Caco-2 (cell line): ENCODE measurements at places on chromosomes 7 and 10.

DNA sequence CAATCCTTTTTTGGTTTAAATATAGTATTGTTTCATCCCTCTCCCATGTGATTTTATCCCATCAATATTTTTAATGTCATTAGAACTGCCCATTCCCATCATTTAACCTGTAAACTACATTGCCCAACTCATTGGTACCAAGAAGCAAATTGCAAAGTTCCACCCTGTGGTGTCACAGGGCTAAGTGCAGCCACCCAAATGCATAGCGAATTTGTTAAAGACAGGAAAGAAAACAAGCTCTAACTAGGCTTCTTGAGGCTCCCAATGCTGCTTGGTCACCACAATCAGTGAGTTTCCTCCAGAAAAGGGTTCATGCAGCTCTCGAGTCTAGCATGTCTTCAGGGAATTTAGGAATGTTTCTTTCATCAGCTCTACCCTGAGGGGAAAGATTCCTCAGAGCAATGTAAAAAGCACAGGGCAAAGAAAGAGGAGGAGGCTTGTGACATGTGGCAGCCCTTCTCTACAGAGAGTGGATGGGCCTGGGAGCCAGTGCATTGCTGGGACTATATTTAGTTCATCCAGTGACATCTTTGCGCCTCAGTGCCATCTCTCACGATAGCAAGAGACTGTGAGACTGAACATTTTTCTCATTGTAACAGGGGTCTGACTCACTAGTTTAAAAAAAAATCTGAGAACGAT is 58.1 kb downstream of the CAV1 start:
- DNase-seq: no peak

DNA sequence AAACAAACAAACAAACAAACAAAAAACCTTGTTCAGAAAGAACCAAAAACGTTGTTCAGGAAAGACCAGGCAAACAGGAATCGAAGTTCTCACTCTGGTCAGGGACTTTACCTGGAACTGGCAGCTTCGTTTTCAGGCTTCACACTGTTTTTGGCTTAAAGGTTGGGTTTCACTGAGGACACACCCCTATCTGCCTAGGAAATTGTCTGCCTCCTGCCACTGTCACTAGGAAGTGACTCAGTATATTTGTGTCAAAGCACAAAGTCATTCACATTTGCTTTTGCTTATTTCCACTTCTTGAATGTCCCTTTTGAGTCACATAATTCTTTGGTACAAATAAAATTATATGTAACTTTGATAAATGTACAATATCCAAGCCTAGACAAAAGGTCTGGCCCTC is 37.9 kb downstream of the PNLIPRP3 start:
- DNase-seq: no peak

- DNase-seq: no peak
These were observed 341.6 kb downstream of the RNLS start for GRCh38 chr10:88241501-88241900.

GRCh38 chr7:84686373-84686772 is 491.8 kb upstream of the SEMA3A start:
- no peak for DNase-seq

- DNase-seq: no peak
These were observed 20.5 kb upstream of the AOC1 start for GRCh38 chr7:150831851-150832250.

DNA sequence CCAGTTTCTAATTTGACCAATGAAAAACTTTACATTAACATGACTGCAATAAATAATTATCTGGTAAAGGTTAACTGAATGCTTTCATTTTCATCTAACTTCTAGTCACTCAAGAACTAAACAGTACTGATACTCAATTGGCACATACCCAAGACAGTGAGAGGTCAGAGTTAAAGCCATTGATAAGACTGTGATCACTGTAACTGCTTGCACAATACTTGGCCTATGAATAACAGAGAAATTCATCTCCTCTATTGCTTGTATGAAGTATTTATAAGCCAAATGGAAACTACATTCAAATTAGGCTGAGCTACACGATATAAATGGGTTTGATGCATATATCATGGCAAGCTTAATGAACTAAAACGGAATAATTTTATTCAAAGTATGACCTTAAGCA is 43.0 kb downstream of the HERC4 start:
- DNase-seq: no peak

GRCh38 chr10:92732958-92733357 is 43.2 kb downstream of the HHEX start:
- DNase-seq: no peak

DNA sequence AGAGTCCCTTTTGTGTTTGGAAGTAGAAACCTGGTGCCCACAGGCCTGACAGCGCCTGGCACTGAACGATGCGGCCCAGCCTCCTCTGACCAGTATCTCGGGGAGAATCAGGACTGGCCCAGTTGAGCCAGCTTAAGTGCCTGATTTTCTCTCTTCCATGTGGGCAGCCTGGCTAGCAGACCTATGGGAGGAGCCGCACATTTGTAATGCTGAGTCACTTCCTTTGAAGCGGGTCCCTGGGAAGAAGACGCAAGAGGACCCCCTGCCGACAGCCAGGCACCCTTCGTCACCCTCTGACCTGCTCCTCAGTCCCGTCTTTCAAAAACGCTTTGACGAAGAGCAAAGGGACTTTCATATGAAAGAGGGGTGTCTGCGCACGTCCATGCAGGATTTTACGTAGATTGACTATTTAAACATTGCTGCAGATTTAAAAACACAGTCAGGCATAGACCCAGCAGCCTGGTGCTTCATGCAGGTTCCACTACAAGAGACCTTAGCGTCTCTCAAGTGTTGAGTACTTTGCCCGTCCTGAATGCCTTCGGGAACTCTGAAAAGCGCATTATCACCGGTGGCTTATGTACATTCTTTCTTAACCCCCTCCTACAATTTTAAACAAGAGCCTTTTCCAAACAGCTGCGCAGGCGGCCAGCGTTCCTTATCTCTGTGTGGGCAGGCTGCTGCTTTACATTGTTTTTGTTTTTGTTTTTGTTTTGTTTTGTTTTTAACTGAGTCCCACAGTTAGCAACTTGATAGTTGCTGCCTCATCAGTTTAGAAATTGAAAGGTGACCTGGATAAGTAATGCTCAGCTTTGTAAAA is 36.5 kb upstream of the AP5Z1 start:
- DNase-seq: peak; percentile 71

- DNase-seq: no peak
These were observed 846 bp downstream of the DNAJC1 start for GRCh38 chr10:22002591-22003176.

DNA sequence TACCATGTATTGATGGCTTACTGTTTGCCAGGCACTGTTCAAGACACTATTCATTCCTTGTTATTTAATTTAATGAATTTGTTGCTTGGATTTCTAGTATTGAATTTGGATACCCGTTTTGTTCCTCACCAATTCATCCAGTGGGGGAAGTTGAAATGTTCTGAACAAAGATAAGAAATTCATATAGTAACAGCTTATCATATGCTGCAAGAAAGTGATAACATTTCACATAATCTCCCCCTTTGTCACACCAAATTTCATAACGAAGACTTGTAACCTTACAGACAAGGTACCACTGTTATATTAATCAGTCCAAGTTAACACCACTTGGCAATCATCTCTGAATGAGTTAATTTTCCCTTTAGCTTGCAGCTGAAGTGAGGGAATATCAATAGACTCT is 42.1 kb downstream of the SCIN start:
- DNase-seq: no peak

DNA sequence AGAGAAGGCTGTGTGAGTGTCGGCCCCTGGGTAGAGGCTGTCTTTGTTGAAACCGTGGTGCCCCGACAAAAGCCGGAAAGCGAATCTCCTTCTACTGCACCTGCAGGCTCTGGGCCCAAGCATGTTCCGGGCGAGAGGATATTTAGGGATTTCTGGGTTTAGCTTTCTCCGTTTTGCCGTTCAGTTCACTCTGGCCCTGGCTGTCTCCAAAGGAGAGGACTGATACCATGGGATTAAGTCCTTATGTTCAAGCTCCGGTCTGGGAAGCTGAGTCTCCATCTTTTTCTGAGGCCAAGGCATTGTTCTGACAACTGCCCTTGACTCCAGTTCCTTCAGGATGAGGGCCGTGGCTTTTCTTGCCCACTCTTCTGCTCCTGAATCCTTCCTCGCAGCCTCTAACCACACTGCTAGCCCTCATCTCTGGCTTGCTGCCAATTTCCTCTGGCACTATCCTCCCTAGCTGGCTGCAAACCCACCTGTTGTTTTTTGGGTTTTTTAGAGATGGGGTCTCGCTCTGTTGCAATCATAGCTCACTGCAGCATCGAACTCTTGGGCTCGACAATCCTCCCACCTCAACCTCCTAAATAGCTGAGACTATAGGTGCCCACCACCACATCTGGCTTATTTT is 206.8 kb downstream of the SKIDA1 start:
- no peak for DNase-seq

GRCh38 chr10:95511314-95511713 is 49.9 kb downstream of the SORBS1 start:
- no peak for DNase-seq

GRCh38 chr7:8818406-8818805 is 385.0 kb downstream of the NXPH1 start:
- DNase-seq: no peak

DNA sequence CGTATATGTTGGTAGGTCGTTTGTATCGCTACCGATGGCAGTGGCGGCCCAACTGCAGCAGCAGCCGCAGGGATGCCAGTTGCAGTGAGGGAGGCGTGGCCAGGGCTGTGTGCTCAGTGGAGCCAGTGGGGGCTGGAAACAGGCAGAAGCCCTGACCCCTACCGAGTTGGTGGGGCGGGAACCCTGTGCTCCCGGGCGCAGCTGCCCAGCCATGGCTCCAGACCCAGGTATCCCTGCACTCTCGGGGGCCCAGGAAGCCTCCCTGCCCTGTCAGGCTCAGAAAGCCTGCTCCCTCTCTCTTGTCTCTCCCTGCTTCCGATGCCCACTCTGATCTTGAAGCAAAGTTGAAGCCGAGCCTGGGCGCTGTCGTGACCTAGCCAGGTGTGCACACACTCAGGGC is 78.6 kb upstream of the ITGB1 start:
- DNase-seq: no peak

- DNase-seq: no peak
These were observed 16.6 kb downstream of the COL26A1 start for GRCh38 chr7:101379302-101379701.

- DNase-seq: no peak
These were observed 101.3 kb upstream of the LRRC4 start for GRCh38 chr7:128132426-128133069.

GRCh38 chr10:120400601-120401000 is 56.4 kb upstream of the PLPP4 start:
- DNase-seq: no peak

DNA sequence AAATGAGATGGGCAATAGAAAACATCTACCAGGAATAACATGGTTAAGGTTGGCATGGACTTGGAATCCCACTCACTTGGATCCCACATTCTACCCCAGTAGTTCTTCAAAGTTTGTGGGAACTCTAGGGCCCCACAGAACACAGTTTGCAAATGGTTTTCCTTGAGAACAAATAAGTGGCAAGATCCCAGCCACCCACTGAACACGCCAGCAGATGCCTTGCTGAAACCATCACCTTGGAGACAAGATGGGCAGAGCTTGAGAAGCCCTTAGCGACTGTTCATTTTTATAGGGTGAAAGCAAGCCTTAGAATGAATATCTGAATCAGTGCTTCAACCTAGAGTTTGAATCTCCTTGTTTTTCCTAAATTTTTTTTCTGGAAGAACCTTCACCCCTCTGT is 349.1 kb downstream of the RPS24 start:
- no peak for DNase-seq

DNA sequence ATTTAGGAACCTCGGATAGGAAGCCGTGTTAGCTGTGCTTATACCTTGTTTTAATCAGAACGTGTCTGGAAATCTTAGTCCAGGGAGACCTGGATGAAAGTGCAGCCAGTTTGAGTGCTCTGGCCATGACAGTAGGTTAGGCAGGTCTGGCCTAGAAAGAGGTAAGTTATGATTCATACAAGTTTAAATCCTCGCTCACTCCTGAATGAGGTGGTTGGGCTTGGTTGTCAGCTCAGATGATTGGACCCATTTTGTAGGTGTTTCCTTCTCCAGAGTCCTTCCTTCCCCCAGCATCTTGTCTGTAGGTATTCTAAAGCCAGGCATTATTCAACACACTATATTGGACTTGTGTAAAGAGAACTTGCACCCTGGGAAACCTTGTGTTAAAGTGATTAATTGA is 561.9 kb upstream of the GALNT17 start:
- no peak for DNase-seq

GRCh38 chr7:150989456-150989855 is 1.4 kb upstream of the NOS3 start:
- no peak for DNase-seq

DNA sequence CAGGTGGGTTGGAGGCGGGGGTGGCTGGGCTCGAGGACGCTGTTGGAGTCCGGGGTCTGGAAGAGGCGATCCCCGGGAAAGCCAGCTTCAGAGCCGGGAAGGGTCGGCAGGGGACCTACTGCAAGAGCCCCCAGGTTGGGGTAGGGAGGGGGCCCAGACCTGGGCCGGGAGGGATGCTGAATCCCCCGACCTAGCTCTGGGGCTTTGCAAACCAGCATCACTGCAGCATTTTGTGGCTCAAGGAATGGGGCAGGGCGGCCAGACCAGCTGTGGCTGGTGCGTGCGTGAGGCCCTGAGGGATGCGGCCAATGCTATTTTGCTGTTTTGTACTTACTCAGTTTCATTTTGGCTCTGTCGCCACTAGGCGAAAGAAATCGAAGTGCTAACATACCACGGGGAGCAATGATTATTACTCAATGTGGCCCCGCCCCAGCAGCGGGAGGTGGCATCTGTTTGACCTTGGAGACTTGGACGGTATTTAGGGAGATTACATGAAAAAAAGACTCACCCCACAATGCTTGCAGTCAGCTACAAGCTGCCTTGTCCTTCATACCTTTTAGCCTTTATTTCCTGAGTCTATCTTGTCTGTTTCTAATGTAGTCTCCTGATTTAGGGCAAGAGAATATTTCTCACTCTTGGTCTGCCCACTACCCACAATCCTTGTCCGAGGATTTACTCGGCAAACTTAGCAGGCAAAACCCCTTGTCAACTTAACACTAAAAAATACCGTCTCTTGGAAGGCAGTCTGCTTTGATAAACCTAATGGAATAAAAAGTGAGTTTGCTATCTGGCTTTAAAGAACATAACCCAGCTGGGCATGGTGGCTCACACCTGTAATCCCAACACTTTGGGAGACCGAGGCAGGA is 16.2 kb downstream of the HSPB1 start:
- DNase-seq: peak; percentile 78

DNA sequence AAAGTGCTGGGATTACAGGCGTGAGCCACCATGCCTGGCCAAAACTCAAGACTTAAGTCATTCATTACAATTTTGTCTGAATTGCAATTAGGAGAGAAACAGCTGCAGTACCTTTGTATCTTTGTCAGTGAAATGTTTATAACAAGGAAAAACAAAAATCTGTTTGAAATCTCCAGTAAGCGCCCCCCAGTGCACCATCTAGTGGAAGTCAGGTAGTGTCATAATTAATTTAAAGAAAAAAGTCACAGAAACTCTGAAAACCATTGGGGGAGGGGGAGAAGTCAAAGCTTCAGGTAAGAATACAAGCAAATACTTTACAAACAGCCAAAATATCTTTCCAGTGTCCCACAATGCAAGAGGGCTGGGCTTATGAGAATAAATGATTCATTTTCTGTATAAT is 2.8 kb downstream of the MPP7 start:
- no peak for DNase-seq

- no peak for DNase-seq
These were observed 143.1 kb downstream of the ETV1 start for GRCh38 chr7:13846386-13846785.
